ENCODE measurements at places on chromosomes 5 and 9.

DNA sequence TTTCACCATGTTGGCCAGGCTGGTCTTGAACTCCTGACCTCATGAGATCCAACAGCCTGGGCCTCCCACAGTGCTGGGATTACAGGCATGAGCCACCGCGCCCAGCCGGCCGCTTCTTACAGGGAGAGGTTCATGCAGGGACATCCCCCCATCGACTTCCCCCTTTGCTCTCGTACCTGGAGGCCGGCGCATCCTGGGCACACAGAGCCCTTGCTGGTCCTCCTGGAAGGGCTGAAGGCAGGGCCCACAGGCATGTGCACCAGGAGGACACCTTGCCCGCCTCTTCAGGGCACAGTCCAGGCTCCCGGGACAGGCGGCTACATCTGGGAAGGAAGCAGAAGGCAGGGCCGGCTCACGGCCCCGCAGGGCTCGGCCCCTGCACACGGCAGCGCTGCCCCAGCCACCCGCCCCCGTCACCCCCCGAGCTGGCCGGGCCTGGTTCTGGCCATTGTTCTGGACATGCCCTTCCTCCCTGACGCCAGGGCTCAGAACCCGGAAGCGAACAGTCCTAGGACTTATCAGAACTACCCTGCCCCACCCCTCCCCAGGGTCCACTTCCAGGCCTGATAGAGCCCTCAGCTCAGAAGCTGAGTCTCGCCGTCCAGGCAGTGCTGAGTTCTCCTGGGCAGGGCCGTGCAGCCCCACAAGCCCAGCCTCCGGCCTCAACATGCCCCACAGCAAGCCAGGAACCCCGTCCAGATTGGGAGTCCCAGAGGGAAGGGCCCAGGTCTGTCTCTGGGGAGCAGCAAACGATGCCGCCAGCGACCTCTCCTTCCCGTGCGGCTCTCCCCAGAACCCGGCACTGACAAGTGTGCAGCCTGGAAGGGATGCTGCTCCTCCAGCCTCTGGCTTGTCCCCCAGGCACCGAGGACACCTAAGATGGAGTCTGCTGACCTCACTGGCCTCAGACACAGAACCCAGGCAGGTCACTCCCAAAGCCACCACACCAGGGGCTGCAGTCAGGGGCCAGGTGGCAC is 2.9 kb downstream of the NPDC1 start:
- DNase-seq = no peak

GRCh38 chr9:110578575-110579033 is 937 bp downstream of the SVEP1 start:
- DNase-seq = no peak

DNA sequence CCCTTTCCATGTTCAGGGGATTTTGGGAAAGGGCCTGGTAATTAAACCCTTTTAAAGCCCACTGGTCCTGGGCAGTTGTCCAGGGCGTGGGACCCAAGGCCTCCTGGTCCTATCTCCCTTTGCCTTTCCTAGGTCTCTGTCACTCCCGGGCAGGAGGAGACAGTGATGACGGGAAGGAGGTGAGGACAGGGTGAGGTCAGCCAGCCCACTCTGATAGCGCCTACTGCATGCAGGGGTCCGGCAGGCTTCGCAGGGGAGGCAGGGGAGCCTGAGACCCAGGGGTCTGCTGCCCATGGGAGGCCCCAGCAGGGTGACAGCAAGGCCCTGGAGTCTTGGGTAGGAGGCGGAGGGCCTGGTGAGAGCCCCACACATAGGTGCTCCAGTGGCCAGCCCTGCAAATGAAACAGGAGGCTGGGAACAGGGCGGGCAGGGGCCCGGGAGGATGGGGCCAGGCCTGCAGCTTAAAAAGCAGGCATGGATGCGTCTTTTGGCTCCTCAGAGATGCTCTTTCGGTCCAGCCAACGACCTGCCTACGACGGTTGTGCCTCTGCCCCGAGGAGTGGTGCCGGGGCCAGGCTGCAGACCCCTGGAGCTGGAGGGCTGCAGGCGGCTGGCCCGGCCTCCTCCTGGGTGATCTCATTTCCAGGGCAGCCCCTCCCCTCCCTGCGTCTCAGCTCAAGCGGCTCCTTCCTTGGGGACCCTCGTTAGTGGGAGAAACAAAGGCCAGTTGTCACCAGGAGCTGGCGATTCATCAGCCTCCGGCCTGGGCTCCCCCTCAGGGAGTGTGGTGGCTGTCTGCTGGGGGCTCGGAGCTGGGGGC is 6.7 kb upstream of the RXRA start:
- no peak for DNase-seq

- DNase-seq = no peak
Observed at GRCh38 chr9:3161912-3162311, 318.0 kb upstream of the PUM3 start.

DNA sequence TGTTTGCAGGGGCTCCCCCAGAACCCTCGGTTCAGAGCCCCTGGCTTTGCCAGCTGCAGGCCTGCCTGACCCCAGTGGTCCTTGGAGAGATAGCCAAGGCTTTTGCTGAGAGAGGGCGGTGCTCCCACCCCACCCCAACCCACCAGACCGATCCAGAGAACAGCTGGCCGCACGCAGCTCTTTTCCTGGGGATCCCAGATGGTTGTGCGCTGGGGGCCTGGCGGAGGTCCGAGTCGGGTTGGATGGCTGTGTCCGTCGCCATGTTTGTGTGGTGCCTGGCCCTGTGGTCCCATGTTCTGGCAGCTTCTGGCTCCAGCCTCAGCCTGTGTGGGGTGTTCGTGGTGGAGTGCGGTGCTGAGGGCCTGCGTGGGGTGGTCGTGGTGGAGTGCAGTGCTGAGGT is 97.5 kb downstream of the RXRA start:
- no peak for DNase-seq

GRCh38 chr9:133342570-133342969 is 5.4 kb downstream of the MED22 start:
- DNase-seq = no peak

GRCh38 chr5:75054134-75054930 is 2.0 kb upstream of the GCNT4 start:
- DNase-seq = no peak

- DNase-seq = no peak
Observed at GRCh38 chr9:20300430-20301115, 321.7 kb downstream of the MLLT3 start.

DNA sequence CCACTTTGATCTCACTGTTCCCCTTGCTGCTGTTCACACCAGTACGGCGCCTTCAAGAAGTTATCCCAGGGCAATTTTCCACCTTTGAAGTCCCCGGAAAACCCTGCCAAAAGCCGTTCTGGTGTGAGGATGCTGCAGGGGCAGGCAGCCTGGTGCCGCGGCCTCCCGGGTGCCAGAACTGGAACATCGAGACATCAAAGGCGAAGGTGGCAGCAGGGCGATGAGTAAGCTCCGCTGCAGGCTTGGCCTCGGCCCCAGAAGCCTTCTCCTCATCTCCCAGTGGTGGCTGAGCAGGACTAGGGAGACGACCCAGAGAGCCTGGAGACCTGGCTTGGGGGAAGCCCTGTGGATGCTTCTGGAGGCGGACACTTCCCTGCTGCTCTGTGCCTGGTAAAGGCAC is 115.3 kb upstream of the MSX2 start:
- no peak for DNase-seq

DNA sequence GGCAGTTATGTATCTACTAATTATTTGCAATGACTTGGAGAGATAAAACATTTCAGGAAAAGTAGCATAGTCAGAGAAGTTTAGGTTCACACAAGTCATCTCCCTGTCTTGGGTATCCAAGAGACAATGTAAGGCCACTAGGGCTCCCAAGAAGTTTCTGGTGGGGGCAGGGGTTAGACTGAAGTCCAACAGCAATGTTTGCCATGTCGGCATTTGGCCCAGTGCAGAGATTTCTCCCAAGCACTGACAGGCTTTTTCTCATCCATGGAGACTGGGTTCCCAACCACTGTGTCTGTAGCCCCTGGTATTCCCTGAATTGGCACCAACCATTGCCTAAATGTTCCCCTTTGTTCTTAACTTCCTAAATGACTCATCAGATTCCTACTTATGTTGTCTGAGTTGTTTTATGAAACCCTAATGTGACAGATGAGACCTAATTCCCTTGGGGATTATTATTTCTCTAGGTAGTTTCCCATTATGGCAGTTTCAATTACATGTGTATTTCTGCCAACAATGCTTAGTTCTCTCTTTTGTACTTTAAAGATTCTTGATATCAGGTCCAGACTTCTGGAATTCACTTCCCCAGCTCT is 103.6 kb upstream of the EGFLAM start:
- no peak for DNase-seq

DNA sequence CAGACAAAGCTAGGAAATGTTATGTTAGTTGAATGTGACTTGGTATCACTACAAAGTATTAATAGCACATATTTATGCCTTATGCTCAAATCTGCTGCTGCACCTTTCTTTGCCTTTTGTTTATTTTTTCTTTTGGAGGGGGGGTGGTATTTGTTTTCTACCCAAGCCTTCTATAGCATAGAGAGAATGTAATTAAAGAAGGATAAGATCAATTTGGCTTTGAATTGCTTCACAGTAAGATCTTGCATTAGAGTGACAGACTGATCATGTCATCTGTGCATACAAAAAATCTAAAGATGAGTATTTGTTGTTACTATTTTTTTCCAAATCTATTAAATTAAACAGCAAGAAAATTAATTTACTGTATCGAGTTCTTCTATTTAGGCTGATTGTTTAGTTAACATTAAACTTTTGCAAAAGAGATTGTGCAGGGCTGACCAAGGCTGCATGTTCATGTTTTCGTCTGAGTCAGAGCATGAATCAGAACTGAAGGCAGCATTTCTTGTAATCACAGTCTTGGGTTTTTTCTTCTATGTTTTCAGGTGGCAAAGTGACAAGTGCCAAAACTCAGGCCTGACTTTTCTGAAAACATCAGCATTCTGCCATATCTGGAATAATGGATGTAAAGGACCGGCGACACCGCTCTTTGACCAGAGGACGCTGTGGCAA is 1007.1 kb upstream of the WWC1 start:
- DNase-seq = no peak

DNA sequence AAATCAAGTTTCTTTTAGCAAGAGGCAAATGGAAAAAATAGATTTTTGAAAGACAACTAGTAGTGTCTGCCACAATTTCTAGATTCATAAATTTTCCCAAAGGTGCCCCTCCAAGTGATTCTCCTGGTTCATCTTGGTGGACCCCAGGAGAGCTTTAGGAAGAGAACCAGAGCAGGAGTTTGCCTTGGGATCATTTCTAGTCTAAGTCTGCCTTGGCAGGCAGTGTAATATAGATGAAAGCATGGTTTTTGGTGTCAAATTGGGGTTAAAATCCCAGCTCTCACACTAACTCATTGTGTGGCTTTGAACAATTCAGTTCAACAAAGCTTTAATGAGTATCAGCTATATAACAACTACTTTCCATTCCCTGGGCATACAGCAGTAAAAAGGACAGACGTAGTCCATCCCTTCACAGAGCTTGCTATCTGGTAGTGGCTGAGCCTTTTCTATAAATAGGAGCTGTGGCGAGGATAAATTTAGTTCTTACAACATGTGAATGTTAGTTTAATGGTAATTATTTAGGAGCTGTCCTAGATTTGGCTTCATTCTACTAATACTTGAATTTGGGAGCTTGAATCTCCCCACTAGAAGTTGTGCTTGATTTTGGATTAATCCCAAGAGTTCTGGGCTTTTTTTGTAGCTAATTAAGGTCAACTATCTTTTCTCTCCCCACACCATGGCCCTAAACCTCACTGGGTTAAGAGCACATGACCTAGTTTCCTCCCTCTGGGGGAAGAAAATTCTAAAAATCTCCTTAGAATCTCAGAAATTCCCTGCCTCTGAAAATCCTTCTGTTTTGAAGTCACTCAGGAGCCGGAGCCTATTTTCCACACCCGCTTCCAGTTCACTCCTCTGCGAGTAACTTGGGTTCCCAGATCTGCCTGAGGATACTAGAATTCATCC is 197.8 kb downstream of the PCSK1 start:
- DNase-seq = no peak

DNA sequence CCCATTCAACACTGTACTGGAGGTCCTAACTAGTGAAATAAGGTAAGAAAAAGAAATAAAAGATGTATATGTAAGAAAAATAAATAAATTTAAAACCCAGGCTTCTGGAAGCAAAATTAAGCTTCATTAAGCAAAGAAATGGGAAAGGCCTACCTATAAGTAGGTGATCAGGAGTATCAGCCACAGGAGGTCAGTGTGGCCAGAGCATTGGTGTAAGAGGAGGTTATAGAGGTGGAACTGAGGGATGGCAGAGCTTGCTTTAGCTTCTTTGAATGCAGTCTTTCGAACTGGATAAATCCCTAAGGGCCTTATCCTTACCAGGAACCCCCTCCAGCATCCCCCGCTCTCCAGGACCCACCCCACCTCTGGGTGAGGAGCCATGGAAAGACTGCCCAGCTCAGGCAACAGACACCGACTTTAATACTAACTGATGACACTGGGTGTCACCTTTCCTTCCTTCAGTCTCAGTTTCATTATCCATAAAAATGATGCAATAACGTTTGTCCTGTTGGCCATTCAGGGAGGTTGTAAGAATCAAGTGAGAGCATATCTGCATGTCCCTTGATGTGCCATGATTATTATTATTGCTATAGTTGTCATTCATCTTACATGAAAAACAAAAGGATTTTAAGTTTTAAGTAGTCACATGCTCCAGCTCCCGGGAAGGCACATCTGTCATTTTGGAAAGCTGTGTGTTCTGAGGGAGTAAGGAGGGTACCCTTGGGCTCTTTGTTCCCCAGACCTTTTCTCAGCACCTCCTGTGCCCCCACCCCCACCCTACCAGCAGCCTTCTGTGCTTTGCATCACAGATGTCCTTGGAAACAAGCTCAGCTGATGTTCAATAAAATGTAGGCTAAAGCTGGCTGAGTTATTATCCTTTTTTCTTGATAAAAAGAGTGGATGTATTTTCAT is 50.8 kb upstream of the CTNNA1 start:
- DNase-seq = no peak

- no peak for DNase-seq
Observed at GRCh38 chr5:115229606-115230005, 33.1 kb downstream of the PGGT1B start.

DNA sequence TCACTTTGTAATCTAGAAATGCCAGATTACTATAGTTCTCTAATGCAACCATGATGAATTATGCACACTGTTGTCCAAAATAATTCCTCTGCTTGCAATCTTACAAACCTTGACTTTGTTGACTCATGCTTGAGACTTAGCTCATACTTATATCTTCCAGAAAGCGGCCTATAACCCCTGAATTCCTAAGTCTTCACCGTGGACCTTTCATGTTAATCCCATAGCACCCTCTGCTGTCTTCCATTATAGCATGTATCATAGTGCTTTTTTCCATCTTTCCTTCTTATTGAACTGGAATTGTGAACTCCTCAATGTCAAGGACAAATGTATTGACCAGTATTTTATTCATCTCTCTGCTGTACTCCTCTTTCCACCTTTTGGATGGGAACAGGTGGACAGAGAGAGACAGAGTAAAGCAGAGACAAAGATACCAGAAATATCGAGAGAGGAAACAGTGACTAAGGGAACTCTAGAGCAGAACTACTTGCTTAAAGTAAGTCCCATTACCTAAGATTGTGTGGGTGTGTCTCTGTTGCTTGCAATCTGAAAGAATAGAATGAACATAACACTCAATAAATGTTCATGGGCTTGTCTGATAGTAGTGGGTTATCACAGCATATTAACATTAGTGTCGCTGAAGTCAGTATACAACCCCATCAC is 110.0 kb downstream of the LURAP1L start:
- no peak for DNase-seq

All from cortex of kidney (tissue), 1 donor.